Cerebellar nuclear complex (tissue), 1 donor: ENCODE measurements at places on chromosomes 12 and 14.

GRCh38 chr12:89263900-89264299 is 88.4 kb downstream of the DUSP6 start:
- no peak for DNase-seq

- peak; percentile 29 for DNase-seq
These were observed 30.3 kb upstream of the PELI2 start for GRCh38 chr14:56087671-56088471.

- no peak for DNase-seq
These were observed 64.2 kb downstream of the LLPH start for GRCh38 chr12:66066137-66066928.

GRCh38 chr14:32738206-32738871 is 200.3 kb upstream of the NPAS3 start:
- DNase-seq: no peak

GRCh38 chr12:50929831-50930230 is 22.5 kb upstream of the HIGD1C start:
- DNase-seq: no peak

GRCh38 chr14:53167602-53168328 is 14.6 kb upstream of the DDHD1 start:
- no peak for DNase-seq

GRCh38 chr12:110865521-110865920 is 18.7 kb downstream of the CCDC63 start:
- no peak for DNase-seq

GRCh38 chr14:70891737-70892136 is 15.5 kb upstream of the PCNX1 start:
- DNase-seq: no peak

DNA sequence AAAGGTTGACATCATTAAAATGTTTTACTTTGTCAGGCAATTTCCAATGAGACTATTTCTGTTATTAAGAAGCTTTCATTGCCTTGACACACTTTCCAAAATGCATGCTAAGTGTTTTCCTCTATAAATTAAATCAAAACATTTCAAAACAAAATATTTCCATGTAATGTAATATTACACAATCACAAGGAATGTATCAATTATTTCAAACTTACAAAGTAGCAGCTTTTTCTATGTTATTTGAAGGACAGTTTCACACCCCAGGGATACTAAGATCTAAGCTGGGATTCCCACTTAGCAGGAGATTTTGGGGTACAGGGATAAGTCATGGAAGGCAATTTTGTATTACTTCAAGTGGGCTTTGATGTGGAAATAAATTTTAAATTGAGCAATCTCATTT is 144.9 kb downstream of the FOXG1 start:
- DNase-seq: no peak

DNA sequence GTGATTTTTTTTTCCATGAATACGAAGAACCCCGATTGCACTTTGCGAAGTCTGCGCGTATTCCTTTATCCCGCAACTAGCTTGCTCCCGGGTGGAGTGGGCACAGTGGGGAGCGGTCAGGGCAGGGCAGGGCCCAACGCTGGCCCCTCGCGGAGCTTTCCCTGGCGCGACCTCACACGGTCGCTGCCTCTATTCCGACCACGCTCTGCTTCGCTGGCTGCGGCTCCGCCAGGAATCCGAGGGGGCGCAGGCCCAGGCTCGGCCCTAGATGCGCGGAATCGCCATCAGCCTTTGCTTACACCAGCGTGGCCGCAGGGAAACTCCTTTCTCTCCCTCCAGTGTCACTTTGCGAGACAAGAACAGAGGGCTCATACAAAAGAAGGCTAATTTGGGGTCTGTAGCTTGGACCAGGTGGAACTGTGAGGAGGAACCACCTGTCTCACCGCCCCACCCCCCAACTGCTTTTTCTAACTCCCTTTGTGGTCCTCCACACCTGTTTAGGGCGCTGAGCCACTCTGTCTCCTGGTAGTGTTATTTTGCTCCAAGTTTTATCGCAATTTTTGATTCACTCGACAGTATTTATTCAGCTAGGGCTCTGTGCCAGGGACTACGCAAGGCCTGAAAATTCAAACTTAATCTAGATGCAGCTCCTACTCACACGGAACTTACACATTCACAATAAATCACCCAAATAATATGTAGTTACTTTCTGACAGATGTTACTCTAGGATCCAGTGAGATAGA is 3.1 kb upstream of the NKX2-1 start:
- no peak for DNase-seq

GRCh38 chr12:30169839-30170591 is 386.3 kb upstream of the TMTC1 start:
- DNase-seq: no peak

DNA sequence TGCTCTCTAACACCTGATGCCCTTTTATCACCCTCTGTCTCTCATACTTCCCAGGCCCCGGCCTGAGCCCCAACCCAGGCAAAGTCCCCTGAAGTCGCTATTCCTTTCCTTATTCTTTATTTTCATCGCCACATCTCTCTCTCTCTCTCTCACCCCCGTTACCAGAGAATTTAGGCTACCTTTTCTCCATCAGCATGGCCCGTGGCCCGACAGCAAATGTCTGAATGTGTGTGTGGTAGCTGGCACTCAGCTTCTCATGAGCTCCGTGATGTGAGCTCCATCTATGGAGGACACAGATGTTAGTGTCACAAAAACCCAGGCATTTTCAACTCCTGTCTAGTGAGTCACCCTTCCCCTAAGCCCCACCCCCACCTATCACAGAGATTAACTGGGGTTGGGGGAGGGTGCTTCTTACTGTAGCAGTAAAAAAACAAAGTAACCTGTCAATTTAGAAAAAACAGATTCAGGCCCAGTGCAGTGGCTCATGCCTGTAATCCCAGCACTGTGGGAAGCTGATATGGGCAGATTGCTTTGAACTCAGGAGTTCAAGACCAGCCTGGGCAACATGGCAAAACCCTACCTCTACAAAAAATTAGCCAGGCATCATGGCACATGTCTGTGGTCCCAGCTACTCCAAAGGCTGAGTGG is 53.8 kb downstream of the VCPKMT start:
- no peak for DNase-seq

DNA sequence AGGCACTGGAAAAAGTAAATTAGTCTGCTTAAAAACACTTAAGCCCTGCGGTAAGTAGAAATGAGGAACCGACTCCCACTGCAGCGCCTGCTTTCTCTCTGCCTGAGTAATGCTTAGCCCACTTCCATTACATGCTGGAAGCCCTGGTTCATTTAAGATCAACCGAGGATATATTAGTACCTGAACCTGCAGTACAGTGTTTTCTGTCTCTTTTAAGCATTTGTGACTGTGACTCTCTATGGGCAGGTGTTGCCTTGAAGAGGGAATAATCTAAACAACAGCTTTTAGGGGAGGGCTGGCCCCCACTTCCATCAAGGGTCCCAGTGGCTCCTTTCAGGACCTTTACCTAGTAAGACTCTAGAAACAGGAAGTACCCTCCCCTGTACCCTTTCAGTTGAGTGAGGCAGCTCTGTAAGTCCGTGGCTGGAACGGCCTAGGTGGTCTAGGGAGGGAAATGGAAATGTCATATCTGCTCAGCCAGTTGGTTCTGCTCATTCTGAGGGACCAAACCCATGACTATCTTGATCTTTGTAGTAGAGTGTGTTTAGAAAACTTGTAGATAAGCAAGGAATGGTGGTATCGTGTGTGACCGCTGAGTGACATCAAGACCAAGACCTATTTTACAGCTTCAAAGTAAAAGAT is 56.2 kb downstream of the FNTB start:
- no peak for DNase-seq

GRCh38 chr14:24370748-24371147 is 2.8 kb downstream of the NFATC4 start:
- no peak for DNase-seq

DNA sequence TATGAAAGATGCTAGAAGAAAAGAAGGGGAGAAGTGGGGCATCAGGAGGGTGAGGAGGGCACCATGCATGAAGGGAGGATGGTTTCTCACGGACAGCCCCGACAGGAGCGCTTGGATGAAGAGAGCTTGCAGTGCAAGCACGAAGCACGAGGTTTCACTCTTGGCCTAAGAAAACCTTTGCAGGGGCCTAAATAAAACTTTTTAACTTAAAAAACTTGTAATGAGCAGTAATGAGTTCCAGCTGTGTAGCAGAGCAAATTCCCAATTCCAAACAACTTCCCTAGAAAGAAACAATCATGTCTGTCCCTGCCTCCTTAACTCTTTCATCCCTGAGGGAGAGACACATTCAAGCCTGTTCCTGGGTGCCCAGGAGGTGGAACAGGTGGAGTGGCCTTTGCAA is 119.5 kb downstream of the PAH start:
- no peak for DNase-seq

GRCh38 chr14:68293404-68293803 is 473.8 kb downstream of the RAD51B start:
- DNase-seq: no peak

- no peak for DNase-seq
These were observed 59.1 kb downstream of the TBC1D30 start for GRCh38 chr12:64883264-64884163.

DNA sequence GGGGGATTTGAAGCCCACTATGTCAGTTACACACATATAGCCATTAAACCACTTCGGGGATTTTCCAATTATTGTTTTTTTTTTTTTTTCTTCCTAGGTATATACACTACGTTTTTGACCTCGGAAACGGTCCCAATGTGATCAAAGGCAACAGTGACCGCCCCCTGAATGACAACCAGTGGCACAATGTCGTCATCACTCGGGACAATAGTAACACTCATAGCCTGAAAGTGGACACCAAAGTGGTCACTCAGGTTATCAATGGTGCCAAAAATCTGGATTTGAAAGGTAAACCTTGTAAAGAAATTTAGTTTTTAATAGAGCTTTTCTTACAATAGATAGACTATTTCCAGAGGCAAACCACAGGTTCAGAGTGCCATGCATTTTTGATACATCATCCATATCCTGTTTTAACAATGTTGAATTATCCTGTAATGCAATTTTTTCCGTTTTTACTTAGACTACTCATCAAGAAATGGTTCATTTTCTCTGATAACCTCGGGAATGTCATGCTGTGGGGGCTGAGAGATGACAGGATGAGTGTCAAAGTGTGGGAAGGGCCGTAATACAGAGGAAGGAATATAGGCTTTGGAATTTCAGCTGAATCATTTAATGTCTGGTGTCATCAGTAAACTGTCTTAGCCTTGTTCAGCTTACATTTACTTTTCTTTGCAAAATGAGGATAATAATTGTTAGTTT is 797.1 kb downstream of the NRXN3 start:
- no peak for DNase-seq

- no peak for DNase-seq
These were observed 81.6 kb downstream of the ITPK1 start for GRCh38 chr14:93033983-93034670.

GRCh38 chr14:68676511-68676943 is 116.3 kb downstream of the ZFP36L1 start:
- no peak for DNase-seq

DNA sequence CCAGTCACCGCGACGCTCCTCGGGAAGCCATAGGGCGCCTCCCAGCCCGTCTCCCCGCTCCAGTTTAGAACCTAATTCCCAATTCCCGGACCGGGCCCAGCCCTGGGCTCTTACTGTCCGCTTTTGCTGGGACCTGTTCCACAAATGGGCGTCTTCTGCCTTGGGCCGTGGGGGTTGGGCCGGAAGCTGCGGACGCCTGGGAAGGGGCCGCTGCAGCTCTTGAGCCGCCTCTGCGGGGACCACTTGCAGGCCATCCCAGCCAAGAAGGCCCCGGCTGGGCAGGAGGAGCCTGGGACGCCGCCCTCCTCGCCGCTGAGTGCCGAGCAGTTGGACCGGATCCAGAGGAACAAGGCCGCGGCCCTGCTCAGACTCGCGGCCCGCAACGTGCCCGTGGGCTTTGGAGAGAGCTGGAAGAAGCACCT is 797 bp downstream of the UNG start:
- DNase-seq: no peak

DNA sequence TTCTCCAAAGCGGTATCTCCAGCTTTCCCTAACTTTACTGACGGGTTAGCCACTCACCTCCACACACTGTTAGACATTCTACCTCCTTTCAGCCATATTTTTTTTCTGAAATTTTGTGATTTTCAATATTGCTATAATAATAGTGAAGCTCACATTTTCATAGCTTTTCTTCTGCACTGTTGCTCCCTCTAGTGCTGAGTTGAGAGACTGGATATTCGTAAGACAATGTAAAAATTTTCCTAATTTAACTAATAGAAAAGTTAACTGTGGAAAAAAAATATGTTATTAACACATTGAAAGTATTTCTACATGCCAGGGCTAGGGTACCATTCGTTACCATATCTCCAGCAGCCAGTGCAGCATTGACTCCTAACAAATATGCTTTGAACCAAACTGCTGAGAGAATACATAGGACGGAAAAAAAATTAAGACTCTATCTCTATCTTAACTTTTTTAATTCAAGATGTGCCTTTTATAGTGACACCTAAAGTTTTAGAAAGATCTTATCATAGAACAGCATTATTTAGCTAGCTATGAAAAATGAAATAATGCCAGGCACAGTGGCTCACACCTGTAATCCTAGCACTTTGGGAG is 48.7 kb upstream of the ABCC9 start:
- DNase-seq: no peak

DNA sequence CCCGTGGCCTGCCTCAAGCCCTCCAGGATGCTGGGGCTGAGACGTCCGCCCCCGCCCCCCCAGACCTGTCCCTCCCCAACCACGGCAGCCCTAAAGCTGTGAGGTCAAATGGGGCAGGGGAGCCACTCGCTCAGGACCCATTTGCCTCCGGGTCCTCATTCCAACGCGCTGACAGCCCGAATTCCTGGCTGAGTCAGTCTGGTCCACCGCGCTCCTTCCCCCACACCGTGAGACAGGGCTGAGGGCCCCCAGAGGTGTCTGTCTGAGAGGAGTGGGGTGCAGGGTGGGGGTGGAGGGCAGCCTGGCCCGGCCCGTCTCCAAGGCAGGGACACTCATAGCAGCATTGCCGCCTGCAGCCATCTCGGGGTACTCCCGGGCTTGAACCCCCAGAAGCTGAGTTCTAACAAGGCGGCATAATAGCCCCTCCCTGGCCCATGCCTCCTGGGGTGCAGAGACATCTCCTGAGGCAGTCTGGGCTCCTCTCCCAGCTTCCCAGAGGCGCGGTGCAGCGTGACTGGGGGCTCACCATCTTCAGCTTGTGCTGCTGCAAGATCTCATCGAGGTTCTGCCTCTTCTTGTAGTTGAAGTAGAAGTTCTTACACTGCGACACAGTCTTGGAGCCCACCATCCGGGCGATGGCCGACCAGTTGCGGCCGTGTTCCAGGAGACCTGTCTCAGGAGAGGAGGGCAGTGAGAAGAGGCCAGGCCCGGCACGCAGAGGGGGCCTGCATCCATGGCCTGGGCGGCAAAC is 90.5 kb downstream of the RFLNA start:
- no peak for DNase-seq

DNA sequence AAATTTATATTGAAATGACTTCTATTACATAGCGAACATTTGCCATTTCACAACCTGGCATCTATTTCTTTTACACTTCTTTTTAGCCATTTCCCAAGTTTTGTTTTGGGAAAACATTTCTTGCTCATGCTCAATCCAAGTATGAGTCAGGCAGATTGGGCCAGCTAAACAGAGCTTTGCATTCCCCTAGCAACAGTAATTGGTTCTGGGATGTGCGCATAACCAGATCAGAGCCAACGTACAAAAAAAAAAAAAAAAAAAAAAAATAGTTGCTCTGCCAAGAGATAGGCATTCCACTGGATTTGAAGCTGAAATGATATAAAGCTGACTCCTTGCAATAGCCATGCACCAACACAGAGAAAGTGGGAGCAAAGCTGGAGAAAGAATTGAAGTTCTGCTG is 37.5 kb downstream of the PLCZ1 start:
- no peak for DNase-seq
